NCI-H1417 (cell line): ENCODE measurements at places on chromosomes 4 and X.

DNA sequence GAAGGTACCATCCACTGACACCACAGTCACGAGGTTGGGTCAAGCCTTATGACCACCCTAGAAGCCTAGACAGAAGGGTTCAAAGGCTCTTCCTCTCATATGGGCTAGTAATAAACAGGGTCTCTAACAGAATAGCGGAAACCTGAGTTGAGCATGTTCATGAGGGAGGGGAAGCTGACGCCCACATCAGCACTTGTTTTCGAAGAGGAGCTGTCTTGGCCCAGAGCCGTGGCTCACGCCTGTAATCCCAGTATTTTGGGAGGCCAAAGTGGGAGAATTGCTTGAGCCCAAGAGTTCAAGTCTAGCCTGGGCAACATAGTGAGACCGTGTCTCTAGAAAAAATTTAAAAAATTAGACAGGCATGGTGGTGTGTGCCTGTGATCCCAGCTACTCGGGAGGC lies 21.5 kb upstream of the TMSB4X start:
- DNase-seq: no peak

DNA sequence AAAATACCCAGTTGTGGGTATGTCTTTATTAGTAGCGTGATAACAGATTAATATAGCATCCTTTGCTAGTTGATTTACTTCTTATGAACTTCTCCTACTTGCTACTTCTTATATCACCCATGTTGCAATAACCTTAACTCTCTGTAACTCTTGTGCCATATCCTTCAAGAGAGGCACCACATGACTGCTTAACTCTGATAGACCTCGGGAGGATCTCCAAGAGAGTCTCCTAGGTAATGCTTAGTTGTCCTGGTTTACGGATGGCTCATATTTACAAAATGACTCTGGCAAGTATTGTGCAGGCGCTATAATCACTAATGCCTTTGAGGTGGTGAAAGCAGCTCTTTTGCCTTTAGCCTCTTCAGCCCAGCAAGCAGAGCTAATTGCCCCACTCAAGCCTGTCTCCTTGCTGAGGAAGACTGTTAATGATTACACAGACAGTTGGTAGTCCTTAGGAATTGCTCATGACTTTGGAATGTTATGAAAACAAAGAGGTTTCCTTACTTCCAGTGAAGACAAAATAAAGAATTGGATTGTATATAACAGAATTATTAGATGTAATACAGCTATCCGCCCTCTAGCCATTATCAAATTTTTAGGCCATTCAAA lies 1305.8 kb downstream of the PCDH7 start:
- DNase-seq: peak; percentile 21

- DNase-seq: peak; percentile 26
Observed at GRCh38 chr4:45062935-45063545, 336.7 kb upstream of the GNPDA2 start.

DNA sequence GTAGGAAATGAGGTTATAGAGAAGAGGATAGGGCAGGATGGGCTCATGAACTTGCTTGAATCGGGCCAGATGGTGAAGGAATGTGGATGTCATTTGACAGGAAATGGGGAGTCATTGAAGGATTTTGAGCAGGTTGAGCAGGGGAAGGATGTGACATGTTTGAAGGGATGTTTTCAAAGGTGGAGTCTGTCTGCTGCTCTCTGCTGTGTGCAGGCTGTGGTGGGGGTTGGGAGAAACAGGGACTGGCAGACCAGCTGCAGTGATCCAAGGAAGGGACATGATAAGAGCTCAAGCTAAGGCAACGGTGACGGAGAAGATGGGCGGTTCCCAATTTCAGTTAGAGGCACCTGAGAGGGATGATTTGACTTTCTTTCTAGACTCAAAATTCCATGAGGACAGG lies 14.0 kb upstream of the XPNPEP2 start:
- DNase-seq: no peak

GRCh38 chrX:135295944-135296305 lies 13.4 kb upstream of the ETDC start:
- DNase-seq: no peak

DNA sequence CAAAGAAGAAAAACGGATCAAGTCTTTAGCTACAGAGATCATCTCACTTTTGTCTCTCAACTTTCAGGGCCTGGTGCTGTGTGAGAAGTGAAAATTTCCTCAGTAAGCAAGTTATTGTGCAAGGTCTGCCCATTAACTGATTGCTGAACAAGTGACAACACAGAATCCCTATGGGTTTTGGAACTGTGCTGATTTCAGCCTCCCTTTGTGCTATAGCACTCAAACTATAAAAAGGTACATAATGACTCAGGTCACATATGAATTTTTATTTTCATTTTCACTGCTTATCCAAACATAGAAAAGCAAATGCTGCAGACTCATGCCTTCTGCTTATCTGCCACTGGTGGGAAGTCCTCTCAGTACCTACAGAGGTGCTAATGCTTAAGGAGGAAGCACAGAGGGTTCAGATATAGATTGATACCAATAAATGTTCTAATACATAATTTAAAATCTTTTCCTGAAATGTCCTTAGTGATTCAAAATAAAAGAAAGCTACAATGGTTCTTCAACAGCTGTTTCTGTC lies 576.2 kb upstream of the CT83 start:
- peak; percentile 50 for DNase-seq

GRCh38 chr4:22264261-22264660 lies 251.6 kb downstream of the ADGRA3 start:
- no peak for DNase-seq

GRCh38 chr4:34932591-34932990 lies 1311.7 kb downstream of the ARAP2 start:
- no peak for DNase-seq

- peak; percentile 8 for DNase-seq
Observed at GRCh38 chr4:121112530-121112929, 40.2 kb upstream of the NDNF start.

GRCh38 chr4:77235289-77235854 lies 78.4 kb downstream of the CCNG2 start:
- no peak for DNase-seq

DNA sequence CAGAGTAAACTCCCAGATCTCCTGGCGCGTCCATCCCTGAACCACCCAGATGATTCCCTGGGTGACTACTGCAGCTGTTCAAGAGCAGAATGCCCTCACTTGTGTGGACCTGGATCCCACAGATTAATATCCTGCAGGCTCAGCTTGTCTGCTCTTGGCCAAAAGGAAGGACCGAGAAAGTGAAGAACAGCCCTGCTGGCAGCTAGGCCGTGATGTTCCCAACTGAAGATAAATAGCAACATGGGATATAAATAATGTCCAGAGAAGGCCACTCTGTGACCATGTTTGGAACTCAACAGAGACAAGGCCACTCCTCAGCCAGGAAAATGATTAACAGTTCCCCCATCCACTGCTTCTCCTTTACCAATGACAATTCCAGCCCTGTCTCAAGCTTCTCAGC lies 21.5 kb downstream of the SUPT20HL2 start:
- DNase-seq: no peak

- DNase-seq: no peak
Observed at GRCh38 chr4:40886931-40887763, 137.4 kb downstream of the NSUN7 start.

GRCh38 chr4:152679414-152680281 lies at the start of gene TMEM154:
Gene TMEM154 (minus strand): TSS chr4:152679997. CDS start chr4:152679933, 64 bp downstream.
- no peak for DNase-seq
